ENCODE measurements at places on chromosomes 12 and 14.
A peak's percentile ranks its signal among the peaks of the same experiment; 100 is the strongest.

- DNase-seq: no peak
Observed at GRCh38 chr12:47014474-47014873, 64.9 kb upstream of the PCED1B start.

DNA sequence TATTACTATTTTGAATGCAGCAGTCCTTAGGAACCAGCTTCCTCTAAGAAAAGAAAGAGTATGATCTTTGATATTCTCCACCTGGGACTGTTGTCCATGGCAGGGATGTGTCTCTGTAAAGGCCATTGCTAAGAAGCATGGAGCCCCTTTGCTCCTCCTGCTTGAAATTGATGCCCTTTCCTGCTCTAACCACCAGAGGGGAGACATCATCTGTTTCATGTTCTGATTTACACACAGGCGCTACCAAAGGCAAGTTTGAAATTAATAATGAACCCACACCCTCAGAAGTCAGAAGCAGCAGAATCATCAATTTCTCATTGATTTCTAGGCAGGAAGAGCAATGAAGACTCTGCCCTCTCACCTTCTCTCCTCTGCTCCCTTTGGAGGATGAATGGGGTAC, 253.8 kb downstream of the RMST start:
- DNase-seq: no peak

- no peak for DNase-seq
Observed at GRCh38 chr14:56660677-56661389, 81.2 kb downstream of the TMEM260 start.

DNA sequence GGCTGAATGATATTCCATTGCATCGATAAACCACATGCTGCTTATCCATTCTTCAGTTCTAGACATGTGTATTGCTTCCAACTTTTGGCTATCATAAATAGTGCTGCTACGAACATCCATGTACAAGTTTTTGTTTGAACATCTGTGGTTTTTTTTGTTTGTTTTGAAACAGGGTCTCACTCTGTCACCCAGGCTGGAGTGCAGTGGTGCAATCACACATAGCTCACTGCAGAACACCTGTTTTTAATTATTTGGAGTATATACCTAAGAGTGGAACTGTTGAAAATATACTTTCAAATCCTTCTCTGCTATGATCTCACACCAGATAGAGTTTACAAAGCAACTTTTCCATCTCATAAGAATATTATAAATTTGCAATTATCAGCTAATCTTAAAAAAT, 124.2 kb downstream of the TTC7B start:
- no peak for DNase-seq

DNA sequence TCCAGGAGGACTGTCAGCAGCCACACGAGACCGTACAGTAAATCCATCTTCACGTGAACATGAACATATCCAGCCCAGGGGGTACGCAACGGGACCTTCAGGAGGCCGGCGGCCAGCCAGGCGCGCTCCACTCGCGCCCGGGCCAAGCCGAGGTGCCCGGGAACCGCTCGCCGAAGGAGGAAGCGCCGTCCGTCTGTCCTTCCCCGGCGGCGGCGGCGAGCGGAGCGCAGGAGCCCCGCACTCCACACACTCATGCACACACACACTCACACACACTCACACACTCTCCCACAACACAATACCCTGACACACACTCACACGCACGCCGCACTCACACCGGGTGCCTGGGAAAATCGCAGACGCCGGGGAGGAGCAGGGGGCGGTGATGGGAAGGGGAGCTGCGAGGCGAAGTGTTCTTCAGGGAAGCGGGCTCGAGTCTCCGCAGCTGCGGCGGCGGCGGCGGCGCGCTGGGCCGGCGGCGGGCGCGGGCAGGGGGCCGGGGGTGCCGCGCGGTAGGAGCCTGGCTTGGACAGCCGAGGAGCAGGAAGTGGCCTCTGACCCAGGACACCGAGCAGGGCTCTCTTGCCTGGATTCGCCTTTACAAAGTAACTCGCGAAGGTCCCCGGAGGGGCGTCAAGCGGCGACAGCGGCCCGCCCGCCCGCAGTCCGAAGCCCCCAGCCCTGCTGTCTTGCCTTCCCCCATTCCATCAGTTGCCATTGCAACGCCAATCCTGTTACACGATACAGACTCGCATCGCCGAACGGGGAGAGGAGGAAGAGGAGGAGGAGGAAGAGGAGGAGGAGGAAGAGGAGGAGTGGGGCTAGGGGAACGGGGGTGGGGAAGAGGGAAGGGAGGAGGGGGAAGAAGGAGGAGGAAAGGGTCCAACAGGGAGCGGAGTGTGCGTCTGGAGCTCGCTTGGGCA, 601 bp downstream of the MDGA2 start:
- DNase-seq: no peak

DNA sequence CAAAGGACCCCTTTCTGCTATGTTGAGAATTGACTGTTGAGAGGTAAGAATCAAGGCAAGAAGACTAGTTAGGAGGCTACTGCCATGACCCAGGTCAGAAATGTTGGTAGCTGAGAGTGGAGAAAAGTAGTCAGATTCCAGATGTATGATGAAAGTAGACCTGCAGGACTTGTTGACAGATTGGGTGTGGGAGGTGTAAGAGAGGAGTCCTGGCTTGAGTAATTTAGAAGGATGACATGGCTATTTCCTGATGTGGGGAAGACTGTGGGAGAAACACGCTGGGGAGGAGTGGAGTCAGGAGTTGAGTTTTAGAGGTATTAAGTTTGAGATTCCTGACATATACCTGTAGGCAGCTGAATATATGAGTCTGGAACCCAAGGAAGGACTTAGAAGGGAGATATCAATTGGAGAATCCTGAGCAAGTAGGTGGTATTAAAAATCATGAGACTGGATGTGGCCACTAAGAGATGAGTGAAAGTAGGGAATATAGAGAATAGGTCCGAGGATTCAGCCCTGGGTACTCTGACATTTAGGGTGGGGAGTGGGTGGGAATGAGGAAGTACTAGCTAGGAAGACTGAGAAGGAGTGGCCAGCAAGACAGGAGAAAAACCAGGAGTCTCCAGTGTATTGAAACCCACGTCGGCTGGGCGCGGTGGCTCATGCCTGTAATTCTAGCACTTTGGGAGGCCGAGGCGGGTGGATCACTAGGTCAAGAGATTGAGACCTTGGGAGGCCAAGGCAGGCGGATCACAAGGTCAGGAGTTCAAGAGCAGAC, 12.6 kb upstream of the DDX47 start:
- no peak for DNase-seq

- DNase-seq: peak; percentile 77
Observed at GRCh38 chr12:52980650-52981423, 25.4 kb upstream of the EIF4B start.

- no peak for DNase-seq
Observed at GRCh38 chr12:92136965-92137721, 8.5 kb downstream of the BTG1 start.

DNA sequence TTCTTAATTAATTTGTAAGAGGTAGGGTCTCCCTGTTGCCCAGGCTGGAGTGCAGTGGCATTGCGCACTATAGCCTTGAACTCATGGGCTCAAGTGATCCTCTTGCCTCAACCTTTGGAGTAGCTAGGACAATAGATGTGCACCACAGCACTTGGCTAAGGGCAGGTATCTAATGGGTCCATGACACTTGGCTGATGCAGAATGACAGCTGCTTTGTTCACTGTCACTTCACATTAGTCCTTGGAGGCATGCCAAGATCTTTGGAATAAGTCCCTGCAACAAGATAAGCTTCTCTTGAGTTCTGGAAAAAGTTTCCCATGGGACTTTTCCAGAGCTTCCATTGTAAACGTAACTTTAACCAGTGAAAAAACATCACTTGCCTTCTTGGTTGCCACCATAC, 23.4 kb downstream of the COQ6 start:
- no peak for DNase-seq

GRCh38 chr12:704516-705242, 41.4 kb upstream of the NINJ2 start:
- no peak for DNase-seq

DNA sequence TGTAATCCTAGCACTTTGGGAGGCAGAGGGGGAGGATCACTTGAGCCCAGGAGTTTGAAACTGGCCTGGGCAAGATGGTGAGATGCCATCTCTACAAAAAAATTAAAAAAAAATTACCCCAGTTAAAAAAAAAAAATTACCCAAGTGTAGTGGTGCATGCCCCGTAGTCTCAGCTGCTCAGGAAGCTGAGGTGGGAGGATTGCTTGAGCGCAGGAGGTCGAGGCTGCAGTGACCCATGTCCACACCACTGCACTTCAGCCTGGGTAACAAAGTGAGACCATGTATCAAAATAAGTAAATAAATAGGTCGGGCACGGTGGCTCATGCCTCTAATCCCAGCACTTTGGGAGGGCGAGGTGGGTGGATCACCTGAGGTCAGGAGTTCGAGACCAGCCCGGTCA, 128.8 kb downstream of the VRK1 start:
- no peak for DNase-seq

- DNase-seq: no peak
Observed at GRCh38 chr14:105203057-105203531, 22.0 kb upstream of the NUDT14 start.

DNA sequence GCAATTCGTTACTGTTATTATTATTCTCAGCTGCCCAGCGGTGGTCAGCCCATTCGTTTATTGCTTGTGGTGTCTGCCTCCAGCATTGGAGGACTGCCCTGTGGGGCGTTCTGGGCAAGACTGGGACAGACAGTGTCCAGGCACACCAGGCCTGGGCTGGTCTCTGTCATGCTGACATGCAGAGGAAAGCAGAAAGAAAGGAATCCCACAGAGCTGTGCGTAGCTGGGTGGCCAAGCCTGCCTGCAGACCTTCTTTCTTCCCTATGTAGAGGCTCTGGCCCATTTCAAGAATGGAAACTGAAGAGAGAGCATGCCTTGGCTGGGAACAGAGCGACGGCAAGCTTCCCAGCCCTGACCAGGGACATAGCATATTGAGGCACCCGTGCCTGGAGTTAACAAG, 525.3 kb upstream of the TBX3 start:
- DNase-seq: no peak

DNA sequence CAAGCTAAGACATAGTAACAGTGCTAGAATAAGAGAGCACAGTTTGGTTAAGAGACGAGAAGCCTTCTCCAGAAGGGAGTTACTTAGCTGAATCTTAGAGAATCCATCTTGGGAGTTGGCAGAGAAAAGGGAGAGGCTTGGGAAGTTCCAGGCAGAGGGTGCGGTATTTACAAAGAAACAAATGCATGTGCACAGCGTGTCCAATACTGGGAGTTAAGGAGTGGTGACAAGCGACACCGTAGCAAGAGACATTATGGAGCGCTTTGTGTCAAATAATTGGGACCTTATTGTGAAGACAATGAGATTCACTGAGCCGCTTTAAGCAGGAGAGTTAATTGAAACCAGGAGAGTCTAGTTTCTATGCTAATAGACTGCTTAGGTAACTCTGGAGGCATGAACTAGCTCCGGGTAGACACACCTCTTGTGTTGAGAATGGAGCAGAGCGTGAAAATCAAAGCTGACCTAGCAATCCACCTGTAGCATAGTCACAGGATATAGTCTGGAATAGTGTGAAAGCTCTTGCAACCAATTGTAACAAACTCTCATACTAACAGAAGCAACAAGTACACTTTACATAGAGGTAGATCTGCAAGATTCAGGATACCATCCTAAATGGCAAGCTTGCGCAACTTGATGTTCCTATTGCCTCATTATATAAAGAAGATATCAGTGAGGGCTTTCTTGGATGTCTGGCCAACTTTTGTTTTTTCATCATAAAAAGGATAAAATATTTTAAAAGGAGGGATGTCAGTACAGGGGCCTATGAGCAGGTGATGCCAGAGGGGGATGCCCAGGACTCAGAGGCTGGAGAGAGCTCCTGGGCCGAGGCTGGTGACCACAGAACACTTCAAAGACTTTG, 5.3 kb downstream of the ALDH1L2 start:
- no peak for DNase-seq

- no peak for DNase-seq
Observed at GRCh38 chr14:31059152-31059924, 33.2 kb upstream of the STRN3 start.

DNA sequence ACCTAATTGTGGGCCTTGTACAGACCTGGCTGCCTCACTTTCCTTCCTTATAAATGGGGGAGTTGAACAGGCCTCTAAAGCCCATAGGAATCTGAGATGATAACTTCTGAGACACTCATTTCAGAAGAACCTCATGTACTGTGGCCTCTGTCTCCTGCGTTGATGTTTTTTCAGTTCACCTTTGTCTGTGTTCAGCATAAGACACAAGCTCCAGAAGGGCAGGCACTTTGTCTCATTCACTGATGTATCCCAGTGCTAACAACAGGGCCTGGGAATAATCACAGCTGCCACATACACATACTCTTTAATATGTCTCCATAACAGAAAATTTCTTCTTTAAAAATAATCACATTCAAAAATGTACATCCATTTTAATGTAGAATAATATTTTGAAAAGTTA, 3.3 kb downstream of the FGD6 start:
- DNase-seq: no peak

DNA sequence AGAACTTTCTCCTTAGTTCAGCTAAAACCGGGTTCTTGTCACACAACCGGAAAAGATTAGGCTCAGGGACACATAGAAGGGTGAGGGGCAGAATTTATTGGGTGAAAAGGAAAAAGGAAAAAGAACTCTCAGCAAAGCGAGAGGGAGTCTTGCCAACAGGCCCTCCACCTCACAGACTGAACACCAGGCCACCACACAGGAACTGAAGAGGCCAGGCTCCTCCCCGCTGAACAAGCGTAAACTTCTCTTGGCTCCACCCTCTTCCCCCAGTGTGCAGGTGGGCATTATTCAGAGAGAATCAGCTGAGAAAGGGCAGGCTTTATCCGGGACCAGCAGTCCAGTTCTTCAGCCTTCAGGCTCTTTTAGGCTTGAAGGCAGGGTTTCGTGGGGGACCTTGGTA, 125.6 kb upstream of the FGD4 start:
- peak; percentile 12 for DNase-seq

DNA sequence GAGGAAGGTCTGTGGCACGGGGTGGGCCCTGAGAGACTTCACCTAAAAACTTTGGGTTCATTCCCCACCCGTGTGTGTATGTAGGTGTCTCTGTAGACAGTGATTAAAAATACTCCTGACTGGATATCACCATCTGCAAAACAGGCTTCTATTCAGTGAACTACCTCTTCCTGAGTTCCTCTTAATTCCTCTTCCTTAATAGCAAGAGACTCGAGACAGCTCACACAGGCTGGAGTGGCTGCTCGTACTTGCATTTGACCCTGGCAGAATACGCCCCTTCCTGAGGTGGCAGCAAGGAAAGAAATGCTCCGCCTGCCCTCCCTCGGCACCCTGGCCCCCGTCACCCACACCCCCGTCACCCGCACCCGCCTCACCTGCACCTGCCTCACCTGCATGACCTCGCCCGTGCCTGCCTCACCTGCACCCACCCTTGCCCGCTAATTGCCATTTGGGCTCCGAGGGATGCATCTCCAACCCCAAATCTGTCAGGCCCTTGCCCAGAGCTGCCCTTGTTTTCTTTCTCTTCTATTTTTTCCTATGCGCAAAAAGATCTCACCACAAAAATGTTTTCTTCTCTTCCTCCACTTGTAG, 90.0 kb downstream of the FBXL14 start:
- DNase-seq: no peak

DNA sequence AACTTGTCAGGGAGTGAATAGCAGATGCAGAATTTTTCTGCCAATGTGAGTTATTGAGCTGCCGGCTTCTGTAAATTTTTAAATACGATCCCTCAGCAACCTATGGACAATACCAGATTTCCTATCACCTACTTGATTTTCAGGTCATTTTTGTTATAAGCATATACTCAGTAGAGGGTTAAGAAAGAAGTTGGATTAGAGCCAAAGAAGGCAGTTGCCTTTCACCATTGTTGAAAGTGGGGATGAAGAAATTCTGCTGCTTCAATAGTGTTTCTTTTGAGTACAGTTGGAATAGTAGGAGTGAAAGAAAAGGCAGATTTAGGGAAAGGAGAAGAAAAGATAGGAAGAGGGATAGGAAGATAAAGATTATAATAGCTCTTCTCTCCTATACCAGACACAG, 197.1 kb downstream of the ATP23 start:
- DNase-seq: no peak

GRCh38 chr12:96020314-96021003, 14.9 kb downstream of the LTA4H start:
- no peak for DNase-seq

All from NCI-H1436 treated with DMSO at 0.1 percent for 48 hours (cell line).